ENCODE measurements at places on chromosomes 13 and 19. TPM values are rescaled to one million over a fixed set of nuclear protein-coding genes. Genes with fewer than 3 reads are reported as not detected.

DNA sequence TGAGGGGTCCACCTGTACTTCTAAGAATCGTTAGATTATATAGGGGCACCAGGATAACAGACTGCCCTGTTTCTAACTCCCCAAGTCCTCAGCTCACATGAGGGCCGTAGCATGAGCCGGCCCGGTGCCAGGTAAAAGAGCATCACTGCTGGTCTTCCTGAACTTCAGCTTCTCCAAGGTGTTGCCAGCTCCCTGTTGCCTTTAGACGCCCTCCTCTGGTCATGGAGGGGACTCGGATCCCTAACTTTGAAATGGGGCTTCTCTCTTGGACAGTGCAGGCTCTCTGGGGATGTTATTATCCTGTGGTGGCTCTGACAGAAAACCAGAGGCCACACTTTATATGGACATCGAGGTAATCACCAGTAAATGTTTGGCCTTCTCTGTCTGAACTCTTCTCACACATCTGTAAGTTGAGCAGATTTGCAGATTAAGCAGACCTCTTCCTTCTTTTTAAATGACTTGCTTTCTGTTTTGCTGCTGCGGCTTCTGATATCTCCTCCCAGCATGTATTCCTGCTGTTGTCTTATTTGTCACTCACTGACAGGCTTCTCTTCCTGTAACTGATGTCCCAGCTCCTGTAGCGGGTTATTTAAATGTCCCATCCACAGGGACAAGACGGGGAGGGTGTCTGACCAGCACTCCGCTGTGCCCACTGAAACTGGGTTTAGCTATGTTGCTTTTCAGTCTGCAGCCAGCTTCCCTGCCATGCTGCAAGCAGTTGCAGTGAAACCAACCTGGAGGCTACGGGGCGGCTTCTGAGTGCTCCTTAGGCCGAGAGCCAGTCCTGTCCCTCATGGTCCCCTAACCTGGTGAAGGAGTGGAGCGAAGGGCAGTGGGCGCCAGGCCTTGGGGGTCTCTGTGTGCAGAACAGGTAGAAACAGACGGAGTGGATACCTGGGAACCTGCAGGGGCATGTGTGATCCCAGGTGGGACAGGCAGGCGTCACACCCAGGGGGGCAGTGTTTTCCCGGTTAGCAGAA is 39.2 kb downstream of the TSSK6 start:
- no peak overlapping the region for H3K4me3 ChIP-seq
- no peak for DNase-seq
- no peak overlapping the region for H3K27ac ChIP-seq
- no peaks in the 10 kb centered on the region for H3K36me3 ChIP-seq

- no peaks in the 10 kb centered on the region for H3K36me3 ChIP-seq
- no peak overlapping the region for H3K4me3 ChIP-seq
- H3K27ac ChIP-seq = no peak overlapping the region
- no peaks in the 10 kb centered on the region for H3K27me3 ChIP-seq
- no peaks in the 10 kb centered on the region for H3K4me1 ChIP-seq
These were observed 457.7 kb upstream of the SPRY2 start for GRCh38 chr13:80798576-80799133.

DNA sequence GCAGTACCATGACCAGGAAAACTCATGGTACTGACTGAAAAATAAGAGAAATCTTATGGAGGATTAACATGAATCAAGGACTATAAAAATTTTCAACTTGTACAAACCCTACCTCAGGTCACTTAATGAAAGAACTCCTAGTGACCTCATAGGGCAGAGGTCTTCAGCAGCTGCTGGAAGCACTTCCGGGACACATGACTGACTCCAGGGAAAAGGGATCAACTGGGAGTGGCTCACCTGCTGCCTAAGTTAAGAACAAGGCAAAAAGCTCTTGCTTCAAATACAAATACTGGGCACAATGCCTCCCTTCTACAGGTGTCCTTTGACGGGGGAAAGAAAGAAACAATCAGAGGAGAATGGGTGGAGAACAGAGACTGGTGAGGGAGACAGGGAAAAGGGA is 18.6 kb downstream of the DOCK9 start:
- no peak overlapping the region for H3K4me3 ChIP-seq
- peaks cover 5% of the 10 kb centered on the region for H3K4me1 ChIP-seq
- H3K27ac ChIP-seq = no peak overlapping the region
- DNase-seq = no peak
- H3K27me3 ChIP-seq = no peaks in the 10 kb centered on the region

DNA sequence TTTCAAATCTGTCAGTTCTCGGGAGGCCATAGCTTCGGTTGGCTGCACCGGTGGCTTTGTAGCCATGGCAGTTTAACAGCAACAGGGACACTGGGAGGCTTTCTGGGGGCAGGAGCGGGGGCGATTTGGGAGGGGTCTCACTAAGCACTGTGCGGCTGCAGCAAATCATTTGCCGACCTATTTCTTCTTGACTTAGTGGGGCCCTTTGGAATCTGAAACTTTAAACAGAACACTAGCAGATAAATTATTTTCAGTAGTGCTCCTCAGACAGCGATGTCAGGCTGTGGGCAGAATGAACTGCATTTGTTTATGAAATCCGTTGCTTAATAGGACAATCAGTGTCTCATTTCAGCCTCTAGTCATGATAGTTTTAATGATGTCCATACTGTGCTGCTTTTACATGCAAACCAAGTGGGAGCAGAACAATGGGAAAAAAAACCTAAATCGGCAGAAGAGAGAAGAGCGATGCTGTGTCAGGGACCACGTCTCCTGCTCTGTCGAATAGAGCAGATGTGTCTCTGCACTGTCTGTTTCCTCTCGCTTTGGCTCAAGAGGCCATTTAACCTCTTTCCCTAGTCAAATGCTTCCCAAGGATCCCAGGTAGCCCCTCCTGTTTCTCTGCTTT is 211.9 kb downstream of the OLFM4 start:
- no peaks in the 10 kb centered on the region for H3K36me3 ChIP-seq
- H3K27ac ChIP-seq = no peak overlapping the region
- no peak overlapping the region for H3K4me3 ChIP-seq

DNA sequence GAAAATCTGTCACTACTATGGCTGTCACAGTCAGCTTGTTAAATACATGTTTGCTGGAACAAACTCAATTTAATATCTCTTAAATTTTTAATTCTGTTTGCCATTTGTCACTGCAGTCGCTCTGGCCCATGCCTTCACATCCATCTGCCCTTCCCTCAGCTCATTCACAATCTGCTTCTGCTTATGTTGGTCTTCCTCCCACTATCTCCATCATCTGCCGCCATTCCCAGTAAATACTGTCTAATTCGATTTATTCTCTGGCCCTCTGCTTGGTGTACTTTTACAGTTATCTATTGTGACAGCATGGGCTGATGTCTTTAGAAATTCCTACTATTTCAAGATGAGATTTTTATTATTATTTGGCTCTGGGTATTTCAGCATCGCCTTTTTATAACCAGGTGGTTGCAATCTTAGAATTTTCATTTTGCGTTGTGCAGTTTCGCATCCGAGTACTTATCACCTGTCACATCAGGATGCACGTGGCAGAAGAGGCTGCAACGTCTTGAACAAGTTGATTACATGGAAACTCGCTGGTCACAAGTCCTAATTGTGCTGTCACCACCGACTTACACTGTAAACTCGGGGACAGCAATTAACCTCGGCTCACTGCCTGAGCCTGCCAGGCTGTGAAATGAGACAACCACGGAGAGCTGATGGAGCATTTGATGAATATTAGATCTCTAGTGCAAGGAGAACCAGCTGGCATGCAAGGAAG is 158.4 kb downstream of the MYO16 start:
- H3K36me3 ChIP-seq = no peaks in the 10 kb centered on the region
- no peak for DNase-seq
- H3K4me3 ChIP-seq = no peak overlapping the region
- no peak overlapping the region for H3K27ac ChIP-seq
- no peaks in the 10 kb centered on the region for H3K4me1 ChIP-seq

DNA sequence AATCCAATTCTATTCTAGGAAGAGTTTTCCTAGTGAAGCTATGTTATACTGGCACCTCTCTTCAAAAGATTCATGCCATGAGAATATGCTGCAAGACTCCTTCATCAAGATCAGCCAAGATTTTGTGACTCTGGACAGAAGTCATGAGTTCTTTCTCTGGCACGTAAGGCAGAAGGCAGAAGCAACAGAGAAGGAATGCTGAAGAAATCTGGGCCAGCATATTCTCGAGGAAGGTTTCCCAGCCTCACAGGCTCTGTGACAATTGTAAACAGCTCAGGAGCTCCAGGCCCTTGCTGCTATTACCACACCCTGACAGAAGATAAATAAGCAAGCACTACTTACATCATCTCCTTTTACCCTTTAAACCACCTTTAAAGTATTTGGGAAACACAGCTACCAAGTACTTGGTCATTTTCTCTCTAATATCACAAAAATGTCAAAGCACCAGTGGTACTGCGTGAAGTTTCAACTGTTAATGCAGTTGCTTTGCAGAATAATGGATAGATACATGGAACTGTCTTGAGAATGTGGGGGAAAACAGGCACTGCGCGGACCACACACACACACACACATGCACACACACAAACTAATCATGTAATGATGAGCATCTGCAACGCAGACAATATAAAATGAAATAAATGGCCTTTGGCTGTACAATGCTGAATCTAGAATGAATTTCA is 55.4 kb downstream of the INTS6 start:
- no peaks in the 10 kb centered on the region for H3K36me3 ChIP-seq
- no peaks in the 10 kb centered on the region for H3K27me3 ChIP-seq
- H3K4me1 ChIP-seq = no peaks in the 10 kb centered on the region

GRCh38 chr13:29771247-29771646 is 79.2 kb downstream of the UBL3 start:
- H3K4me1 ChIP-seq = no peaks in the 10 kb centered on the region
- no peak overlapping the region for H3K27ac ChIP-seq

DNA sequence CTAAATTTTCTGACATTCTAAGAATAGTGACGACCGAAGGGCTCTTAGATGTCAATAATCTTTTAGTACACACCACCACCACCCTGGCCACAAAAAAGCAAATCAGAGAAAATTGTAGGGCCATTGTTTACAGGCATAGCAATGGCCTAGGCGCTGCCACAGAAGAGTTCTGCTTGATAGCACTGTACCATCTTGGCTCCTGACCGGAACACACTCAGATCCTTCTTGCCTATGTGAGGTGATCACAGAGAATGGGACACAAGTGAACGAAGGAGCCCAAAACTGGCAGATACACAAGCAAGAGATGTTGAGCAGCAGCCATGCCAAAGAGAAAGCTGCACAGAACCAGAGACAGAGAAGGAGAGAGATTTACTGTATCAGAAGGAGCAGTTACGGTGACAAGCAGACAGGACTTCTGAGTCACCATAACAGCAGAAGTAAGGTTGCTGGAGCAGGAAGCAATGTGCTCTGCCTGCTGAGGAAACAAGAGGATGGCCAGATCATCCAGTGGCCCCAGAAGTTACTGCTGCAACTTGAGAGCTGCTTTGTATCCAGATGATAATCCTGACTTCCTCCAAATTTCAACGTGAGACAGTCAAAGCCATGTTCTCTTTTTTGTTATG is 105.2 kb downstream of the SLITRK6 start:
- H3K4me3 ChIP-seq = no peak overlapping the region
- no peak for DNase-seq
- H3K36me3 ChIP-seq = no peaks in the 10 kb centered on the region
- no peaks in the 10 kb centered on the region for H3K4me1 ChIP-seq
- no peak overlapping the region for H3K27ac ChIP-seq

DNA sequence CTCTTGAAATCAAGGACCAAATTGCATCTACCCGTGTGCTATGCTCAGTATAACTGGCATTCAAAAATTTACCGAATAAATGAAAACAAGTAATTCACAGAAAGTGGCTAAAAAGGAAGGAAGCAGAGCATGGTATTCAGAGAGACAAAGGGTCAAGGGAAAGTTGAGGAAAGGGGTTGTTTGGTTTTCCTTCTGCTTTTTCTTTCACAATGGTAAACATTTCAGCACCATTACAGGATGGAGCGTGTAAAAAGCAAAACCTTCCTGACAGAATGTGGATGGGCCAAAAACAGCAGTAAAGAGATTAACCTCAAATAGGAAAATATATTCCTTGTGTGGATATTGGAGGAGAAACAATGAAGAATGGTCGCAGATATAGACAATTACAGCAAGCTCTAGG is 14.8 kb downstream of the DIAPH3 start:
- H3K4me3 ChIP-seq = no peak overlapping the region
- H3K27me3 ChIP-seq = no peaks in the 10 kb centered on the region
- no peaks in the 10 kb centered on the region for H3K36me3 ChIP-seq
- DNase-seq = no peak

- H3K27me3 ChIP-seq = no peaks in the 10 kb centered on the region
- H3K4me1 ChIP-seq = peaks cover 28% of the 10 kb centered on the region
- H3K27ac ChIP-seq = peak overlapping the region; percentile 79
- peak; percentile 71 for DNase-seq
- H3K36me3 ChIP-seq = no peaks in the 10 kb centered on the region
These were observed 4.1 kb upstream of the EML2 start for GRCh38 chr19:45643024-45643926.

GRCh38 chr19:18980432-18981020 is 39.5 kb upstream of the HOMER3 start:
- no peaks in the 10 kb centered on the region for H3K36me3 ChIP-seq
- no peak for DNase-seq
- no peak overlapping the region for H3K4me3 ChIP-seq
- H3K27me3 ChIP-seq = no peaks in the 10 kb centered on the region
- no peaks in the 10 kb centered on the region for H3K4me1 ChIP-seq

DNA sequence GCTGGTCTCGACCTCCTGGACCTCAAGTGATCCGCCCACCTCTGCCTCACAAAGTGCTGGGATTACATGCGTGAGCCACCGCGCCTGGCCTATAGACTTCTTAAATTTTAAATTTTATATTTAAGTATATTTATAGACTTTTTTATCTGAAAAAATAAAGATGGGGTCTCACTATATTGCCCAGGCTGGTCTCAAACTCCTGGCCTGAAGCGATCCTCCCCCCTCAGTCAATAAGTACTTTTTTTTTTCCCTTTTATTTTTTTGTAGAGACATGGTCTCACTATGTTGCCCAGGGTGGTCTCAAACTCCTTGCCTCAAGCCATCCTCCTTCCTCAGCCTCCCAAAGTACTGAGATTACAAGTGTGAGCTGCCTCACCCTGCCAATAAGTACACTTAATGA is 1.9 kb downstream of the SERTAD1 start:
- no peak for DNase-seq
- peak overlapping the region; percentile 98 for H3K27ac ChIP-seq
- H3K36me3 ChIP-seq = peaks cover 13% of the 10 kb centered on the region

DNA sequence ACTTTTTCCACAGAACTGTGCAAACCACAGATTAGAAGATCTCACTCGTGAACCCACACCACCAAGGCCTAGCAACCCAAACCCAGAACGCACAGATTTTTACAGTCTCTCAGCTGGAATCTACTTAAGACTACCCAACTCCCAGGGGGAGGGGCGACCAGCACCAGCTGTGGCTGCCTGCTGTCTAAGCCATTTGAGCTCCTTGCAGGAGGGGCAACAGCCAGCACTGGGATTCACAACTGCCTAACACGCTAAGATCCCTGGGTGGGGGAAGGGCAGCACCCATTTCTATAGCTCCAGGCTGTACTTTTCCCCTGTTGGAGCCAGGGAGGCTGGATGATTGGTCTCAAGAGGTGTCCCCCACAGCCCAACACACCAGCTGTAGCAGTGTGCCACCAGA is 368.8 kb downstream of the SUCLA2 start:
- H3K4me1 ChIP-seq = no peaks in the 10 kb centered on the region
- no peak overlapping the region for H3K27ac ChIP-seq
- no peak for DNase-seq
- H3K27me3 ChIP-seq = no peaks in the 10 kb centered on the region
- no peaks in the 10 kb centered on the region for H3K36me3 ChIP-seq

The KLF1 gene
- total RNA-seq = not detected

The C5AR1 gene
- total RNA-seq = 6.5 TPM

The FOXA3 gene
- 5.8 TPM for total RNA-seq

The STARD13 gene
- total RNA-seq = 4.1 TPM

The TUBA3C gene
- not detected for total RNA-seq

The CRTC1 gene
- 14.9 TPM for total RNA-seq

The SYMPK gene
- 117 TPM for total RNA-seq

The PTH2 gene
- 9.5 TPM for total RNA-seq

The NRTN gene
- total RNA-seq = 11.5 TPM

The PRR36 gene
- total RNA-seq = 7.5 TPM

The S1PR4 gene
- total RNA-seq = 0.71 TPM

The DOCK9 gene
- 58.8 TPM for total RNA-seq
